ENCODE measurements at places on chromosomes 2 and 18.

- DNase-seq, result no peak
Observed at GRCh38 chr2:62197011-62197924, 1.4 kb downstream of the B3GNT2 start.

GRCh38 chr2:239726631-239727181 lies 298.4 kb downstream of the NDUFA10 start:
- DNase-seq, result no peak

- DNase-seq, result no peak
Observed at GRCh38 chr2:54850171-54851122, 127.0 kb downstream of the EML6 start.

DNA sequence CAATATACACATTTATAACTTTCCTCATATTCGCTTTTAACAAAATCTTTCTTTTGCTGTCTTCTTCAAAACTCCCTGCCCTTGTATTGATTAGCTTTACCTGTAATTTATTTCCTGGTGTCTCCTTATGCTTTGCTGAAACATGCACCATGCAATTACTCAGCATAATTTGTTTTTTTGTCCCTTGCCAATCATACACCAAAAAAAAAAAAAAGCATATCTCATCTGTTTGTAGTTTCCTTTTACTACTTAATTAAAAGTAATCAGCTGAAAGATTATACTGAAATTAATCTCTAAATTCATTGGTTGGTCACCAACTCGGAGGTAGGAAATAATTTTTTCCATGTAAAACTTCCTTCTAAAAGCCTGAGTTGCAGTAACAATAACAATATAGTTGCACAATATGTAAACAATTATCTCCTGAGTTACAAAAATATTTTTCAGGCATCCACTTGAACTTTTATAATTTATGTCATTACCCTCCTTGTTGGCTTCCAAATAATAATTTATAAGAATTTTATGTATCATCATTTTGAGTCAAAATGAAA lies 53.0 kb upstream of the ROCK1 start:
- DNase-seq, result no peak

GRCh38 chr2:196170213-196170605 lies 1.2 kb downstream of the STK17B start:
- no peak for DNase-seq

GRCh38 chr18:44651478-44651877 lies 29.2 kb upstream of the SETBP1 start:
- DNase-seq, result peak; percentile 16

GRCh38 chr2:231927566-231927890 lies 1.3 kb upstream of the NPPC start:
- DNase-seq, result no peak

- DNase-seq, result no peak
Observed at GRCh38 chr18:8603663-8604520, 5.3 kb upstream of the RAB12 start.

DNA sequence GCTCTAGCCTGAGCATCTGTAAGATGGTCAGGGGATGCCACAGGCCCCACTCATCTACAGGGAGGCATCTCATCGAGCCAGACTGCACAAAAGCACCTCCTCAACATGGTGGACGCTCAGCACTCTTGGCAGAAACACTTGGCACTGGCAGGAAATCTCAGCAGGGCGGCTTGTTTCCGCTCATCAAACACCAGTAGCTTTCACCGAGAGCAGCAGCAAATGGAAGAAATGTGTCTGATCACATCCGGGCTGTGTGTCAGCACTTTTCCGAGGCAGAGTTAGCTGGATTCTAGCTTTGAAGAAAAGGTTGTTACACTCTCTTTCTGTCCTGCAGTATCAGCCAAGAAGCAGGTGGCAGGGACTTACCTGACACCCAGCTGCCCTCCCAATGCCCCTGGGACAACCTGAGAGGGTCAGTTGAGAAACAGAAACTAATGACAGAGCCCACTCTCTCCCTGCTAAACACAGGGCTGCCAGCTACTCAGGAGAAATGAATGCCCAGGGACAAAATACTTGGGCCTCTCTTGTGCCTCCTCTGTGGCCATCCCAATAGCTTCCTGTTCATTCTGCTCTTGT lies 68.9 kb upstream of the FZD7 start:
- no peak for DNase-seq

- no peak for DNase-seq
Observed at GRCh38 chr2:222622910-222623309, 33.0 kb downstream of the FARSB start.

- no peak for DNase-seq
Observed at GRCh38 chr2:186543561-186544131, 46.2 kb upstream of the ITGAV start.

- DNase-seq, result no peak
Observed at GRCh38 chr18:60247103-60247502, 125.5 kb downstream of the MC4R start.

- DNase-seq, result no peak
Observed at GRCh38 chr2:84478867-84479266, 19.8 kb upstream of the SUCLG1 start.

DNA sequence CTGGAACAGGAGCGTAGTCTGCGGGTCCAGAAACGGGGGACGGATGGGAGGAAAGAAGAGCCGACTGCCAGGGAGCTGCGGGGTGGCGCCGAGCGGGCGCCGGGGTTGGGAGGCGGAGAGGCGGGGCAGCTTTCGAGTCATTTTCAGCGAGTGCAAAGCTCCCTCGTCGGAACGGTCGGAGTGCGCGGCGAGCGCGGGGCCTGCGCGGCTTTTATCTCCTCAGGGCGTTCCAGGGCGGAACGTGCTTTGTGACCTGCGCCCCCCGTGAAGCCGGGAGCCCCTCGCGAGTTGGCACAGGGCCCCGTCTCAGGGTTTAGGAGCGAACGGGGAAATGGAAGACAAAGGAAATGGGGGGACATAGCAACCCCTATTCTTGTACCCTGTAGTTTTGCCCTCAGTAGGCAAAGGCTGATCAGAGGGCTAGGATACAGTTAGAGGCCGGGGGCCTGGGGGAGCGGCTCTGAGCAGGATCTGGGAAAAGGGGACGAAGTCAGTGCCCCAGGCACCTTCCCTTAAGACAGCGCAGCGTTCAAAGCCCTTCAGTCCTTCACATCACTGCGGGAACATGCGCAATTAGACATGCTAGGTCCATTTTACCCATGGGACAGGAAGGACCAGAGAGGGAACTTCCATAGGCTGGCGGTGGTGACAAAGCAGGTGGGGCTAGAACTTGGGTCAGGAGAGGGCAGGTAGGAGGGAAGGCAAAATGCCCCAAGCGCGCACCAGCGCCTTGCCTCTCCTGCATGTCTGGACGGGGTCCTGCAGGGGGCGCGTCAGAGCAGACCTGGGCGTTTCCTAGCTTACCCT lies 60.1 kb upstream of the IL1RL1 start:
- no peak for DNase-seq

DNA sequence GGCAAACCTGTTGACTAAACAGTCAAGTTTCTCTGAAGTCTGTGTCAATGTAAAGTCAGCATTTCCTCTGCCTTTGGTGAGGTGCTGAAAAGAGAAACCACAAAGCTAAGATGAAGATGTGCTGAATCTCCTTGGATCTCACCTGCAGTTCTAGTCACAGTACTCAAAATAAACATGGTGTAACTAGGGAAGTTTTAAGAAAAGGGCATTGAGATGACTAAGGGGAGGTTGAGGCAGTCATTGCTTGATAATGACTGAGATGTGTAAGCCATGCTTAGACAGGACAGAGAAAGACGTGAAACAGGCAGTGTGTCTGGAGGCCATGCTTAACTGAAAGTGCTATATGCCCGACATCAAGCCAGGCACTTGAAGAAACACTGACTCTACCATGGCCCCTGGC lies 1010.0 kb upstream of the CELF4 start:
- no peak for DNase-seq

- DNase-seq, result no peak
Observed at GRCh38 chr2:165275932-165276331, 36.7 kb downstream of the SCN2A start.

DNA sequence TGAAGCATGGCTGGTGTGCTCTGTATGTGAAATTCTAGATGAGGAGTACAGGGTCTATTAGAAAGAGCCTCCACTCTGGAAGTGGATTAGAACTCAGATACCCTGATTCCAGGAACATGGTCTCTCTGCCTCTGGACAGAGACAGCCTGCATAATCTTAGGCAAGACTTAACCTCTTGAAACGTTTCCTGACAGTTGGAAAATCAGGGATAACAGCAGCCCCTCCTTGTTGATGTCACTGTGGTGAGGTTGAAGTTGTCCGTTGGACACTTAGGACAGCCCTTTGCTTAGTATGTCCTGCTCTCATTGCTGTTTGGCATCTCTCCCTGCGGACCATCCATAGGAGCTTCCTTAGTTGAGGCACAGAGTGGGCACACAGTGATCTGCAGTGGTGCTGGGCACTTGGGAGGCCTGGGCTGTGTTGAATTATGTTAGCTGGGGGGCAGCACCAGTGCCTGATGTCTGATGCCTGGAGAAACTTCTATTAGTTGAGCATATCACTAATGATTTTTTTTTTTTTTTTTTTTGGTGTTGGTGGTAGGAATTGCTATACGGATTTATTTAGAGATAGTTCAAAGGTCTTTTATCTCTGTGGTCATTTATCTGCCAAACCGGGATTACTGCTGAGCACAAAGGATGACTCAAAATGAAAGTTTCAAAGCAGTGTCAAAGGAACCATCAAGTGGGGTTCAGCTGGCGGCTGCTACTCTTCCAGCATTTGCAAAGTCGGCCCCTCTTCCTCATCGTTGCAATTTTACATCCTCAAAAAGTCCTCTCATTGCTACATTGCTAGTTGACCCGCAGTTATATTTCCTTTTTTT lies 28.8 kb downstream of the SETBP1 start:
- DNase-seq, result no peak

GRCh38 chr2:104405623-104406022 lies 448.3 kb upstream of the POU3F3 start:
- no peak for DNase-seq

- no peak for DNase-seq
Observed at GRCh38 chr2:4780679-4781078, 911.5 kb upstream of the SOX11 start.

GRCh38 chr2:1427086-1427485 lies 13.8 kb downstream of the TPO start:
- no peak for DNase-seq

GRCh38 chr2:216588861-216589710 lies 44.1 kb upstream of the IGFBP2 start:
- no peak for DNase-seq

- no peak for DNase-seq
Observed at GRCh38 chr2:70745276-70745825, 22.6 kb downstream of the ADD2 start.

DNA sequence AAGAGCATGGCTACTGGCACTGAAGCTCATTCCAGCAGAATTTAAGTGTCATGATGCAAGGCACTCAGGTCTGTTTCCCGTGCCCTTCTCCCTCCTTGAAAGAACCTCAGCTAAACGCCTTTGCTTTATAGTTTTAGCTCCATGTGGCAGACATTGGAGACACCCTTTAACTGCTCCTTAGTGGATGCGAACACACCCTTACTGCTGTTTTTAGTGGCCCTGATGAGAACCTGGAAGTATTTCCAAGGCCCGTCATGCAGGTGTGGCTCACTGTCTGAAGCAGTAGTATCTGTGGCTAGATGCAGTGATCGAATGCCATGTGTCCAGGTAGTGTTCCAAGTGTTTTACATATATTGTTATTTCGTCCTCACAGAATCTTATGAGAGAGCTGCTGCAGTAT lies 28.3 kb downstream of the KIF5C start:
- no peak for DNase-seq

- no peak for DNase-seq
Observed at GRCh38 chr2:133598769-133599168, 30.5 kb upstream of the NCKAP5 start.
